ENCODE measurements at places on chromosomes 11 and 22.

- peak; percentile 43 for DNase-seq
Observed at GRCh38 chr11:89495951-89496350, 4.8 kb upstream of the NOX4 start.

- DNase-seq: no peak
Observed at GRCh38 chr11:125401235-125401634, 94.8 kb downstream of the FEZ1 start.

DNA sequence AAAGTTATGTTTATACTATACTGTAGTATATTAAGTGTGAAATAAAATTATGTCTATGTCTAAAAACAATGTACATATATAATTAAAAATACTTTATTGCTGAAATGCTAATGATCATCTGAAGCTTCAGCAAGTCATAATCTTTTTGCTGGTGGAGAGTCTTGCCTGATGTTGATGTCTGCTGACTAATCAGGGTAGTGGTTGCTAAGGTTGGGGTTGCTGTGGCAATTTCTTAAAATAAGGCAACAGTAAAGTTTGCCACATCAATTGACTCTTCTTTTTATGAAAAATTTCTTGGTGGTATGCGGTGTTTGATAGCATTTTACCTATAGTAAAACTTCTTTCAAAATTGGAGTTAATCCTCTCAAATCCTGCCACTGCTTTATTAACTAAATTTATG, 21.4 kb downstream of the INSC start:
- DNase-seq: no peak

DNA sequence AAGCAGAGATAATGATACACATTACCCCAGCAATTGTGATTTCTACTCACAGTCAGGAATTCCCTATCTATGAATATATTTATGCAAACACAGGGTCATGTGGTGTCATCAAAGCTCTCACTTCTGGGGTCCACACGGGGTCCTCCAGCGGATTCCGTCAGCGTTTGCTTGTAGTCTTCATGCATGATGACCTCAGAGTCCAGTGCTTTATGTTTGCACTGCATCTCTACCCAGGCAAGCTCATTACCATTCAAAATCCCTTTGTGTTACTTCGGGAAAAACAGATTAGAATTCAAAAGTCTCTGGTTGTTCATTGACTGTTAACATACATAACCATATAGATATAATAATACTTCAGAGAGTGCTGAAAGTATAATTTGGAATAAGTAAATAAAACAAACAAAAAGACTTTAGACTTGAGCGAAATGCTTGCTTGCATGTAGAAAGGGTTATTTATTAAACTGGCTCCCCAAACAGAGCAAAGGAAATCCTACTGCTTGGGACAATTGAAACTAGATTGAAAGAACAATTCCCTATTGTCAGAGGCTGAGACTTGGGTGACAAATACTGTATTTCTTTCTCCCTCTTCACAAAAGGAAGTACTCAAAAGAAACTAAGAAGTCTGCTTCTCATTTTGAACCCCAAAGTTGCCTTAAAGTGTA, 423.1 kb downstream of the ETS1 start:
- DNase-seq: no peak

- DNase-seq: no peak
Observed at GRCh38 chr11:95283650-95284049, 52.6 kb upstream of the SESN3 start.

Measured in HFF-Myc (cell line).